ENCODE measurements at places on chromosomes 4 and X. TPM values are rescaled to one million over a fixed set of nuclear protein-coding genes. Genes with fewer than 3 reads are reported as not detected.

SSX3 gene
- total RNA-seq = not detected

XAGE2 gene
- total RNA-seq = not detected

PAGE4 gene
- total RNA-seq = not detected

IBSP gene
- total RNA-seq = not detected

NFKB1 gene
- total RNA-seq = 174 TPM

DDX53 gene
- not detected for total RNA-seq

GRIA2 gene
- total RNA-seq = not detected

MAGEA2 gene
- not detected for total RNA-seq

MMRN1 gene
- 0.04 TPM for total RNA-seq

DNA sequence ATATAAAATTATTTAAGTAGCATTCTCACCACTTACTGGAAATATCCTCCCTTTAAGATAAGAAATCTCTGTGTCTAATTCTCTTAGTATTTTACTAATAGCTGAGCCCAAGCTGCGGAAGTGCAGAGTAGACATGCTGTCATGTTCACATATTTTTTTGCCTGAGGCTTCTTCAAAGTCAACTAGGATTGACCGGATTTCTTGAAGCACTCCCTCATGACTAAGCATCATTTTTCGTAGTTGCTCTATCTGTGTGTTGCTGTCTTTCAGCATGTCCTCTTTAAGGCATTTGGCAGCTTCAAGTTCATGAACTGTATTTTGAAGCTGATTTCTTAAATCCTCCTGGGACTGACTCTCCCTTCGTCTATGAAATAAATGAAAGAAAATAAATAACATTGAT, 36.9 kb downstream of the CCDC158 start:
- DNase-seq = no peak

GRCh38 chrX:118062048-118062789, 54.4 kb downstream of the KLHL13 start:
- no peak for DNase-seq

GRCh38 chrX:149720021-149720689, 8.3 kb downstream of the MAGEA11 start:
- no peak for DNase-seq

GRCh38 chr4:101068115-101068514, 279.2 kb downstream of the PPP3CA start:
- DNase-seq = no peak

DNA sequence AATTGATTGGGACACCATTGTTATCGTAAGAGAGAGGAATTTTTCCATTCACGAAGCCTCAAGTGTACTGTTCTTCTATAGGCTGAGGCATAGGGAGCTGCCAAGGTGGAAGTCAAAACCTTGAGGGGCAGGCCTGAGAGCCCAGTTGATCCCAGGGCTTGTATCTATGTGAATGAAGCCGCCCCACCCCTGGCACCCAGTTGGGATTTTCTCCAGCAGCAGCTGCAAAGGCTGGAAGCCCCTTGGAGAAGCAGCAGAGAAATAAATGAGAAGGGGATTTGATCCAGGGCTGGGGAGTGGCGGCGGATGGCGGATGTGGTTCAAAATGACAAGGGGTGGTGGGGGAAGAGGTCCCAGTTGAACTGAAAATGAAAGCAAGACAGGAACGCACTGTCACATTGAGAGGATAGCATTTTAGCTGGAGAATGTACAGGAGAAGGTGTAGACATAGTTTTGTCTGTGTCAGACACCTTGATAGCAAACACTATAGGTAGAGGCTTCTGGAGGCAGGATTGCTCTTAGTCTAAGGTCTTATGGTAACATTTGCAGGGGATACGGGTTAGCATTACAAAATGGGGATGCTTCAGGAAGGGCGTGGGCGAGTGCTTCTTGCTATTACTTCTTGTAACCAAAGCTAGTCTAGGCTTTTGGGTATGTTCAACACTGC, 32.6 kb downstream of the DOCK11 start:
- peak; percentile 74 for DNase-seq

DNA sequence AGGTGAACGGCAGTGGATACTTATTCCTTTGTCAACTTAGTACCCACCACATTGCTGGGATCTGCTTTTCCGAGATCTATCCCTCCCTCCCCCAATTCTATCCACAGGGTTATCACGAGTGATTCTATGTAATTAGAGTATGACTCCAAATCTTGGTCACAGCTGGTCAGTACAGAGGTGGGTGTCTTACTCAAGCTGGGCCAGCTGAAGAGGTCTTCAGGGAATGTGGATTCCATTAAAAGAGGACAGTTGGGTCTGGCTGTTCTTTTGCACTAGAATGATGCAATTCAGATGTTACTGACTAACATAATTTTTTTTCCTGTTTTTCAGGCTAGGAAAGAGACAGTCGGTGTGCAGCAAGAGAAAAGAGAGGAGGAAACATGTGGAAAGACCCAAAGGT, 92.3 kb downstream of the HS3ST1 start:
- DNase-seq = no peak

GRCh38 chr4:74109116-74109869, 10.3 kb upstream of the CXCL2 start:
- DNase-seq = no peak

DNA sequence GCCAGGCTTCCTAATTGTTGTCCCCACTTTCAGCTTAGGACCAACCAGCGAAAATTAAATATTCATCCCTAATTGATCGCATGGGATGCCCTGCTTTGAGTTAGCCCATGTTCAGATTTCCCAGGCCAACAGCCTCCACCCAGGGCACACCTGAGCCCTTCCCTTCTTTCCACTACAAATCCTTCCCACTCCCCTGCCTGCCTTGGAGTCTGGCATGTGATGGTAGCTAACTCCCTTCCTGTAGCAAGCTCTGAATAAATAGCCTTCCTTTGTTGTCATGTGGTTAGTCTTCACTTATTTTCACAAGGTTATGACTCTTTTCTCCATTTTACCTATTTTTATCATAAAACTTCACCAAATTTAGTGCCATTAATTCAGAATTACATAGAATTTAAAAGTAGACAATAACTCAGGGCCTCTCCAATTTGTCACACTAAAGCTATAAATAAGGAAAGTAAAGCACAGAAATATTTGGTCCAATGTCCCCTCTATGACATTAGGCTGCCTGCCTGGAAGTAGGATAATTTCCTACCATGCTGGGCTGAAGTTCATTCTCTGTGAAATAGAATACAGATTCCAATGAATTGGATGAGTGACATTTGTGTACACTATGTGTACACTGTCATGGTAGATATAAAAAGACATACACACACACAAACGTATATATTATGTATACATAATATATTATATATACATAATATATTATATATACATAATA, 166.4 kb upstream of the CPEB2 start:
- DNase-seq = no peak

DNA sequence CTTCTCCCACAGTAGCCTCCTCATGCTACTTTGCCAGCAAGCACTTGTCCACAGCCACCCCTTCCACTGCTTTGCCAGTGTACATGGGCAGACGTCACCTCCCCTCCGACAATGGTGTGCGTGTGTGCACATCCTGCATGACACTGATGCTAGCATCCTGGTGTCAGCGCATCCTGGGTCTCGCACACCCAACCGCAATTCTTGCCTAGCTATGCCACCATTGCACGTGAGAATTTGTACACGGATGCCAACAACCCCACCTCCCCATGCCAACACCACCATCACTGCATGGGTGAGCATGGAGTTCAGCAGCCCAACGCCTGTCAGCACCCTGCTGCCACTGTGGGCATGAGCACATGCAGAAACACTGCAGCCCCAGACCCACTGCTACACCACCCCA, 550.0 kb downstream of the STPG2 start:
- DNase-seq = no peak

GRCh38 chr4:53987761-53988171, 76.6 kb downstream of the CHIC2 start:
- no peak for DNase-seq

DNA sequence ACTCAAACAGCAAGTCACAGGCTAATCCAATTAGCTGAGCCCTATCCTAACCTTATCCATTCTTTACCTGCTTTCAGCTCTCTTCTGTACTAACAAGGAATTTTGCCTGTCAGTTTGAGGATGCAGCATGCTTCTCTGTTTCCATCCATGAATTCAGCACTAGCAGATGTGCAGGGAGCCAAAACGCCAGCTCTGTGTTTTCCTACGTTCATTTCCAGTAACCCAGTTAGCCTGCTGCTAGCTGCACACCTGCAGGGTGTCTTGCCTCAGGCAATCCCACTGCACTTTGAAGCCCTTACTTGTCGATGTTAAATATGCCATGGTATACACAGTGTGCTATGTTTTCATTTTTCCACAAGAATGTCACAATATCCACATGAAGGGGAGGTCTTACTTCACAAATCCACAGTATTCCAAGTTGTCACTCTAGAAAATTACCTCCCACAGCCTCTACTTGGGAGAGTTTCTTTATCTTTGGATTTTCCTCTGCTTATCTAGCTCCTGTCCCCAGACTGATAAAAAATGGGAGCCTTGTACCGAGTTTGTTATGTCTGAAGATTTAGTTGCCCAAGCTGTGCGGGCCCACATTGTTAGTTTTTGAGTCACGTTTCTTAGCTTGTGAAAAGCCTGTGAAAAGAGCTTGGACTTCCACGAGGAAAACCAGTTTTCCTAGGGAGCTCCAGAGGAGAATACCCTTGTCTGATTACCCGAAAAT, 127.6 kb upstream of the HHIP start:
- no peak for DNase-seq

- DNase-seq = peak; percentile 68
Measured at GRCh38 chr4:145829629-145830395, 108.8 kb downstream of the ZNF827 start.

DNA sequence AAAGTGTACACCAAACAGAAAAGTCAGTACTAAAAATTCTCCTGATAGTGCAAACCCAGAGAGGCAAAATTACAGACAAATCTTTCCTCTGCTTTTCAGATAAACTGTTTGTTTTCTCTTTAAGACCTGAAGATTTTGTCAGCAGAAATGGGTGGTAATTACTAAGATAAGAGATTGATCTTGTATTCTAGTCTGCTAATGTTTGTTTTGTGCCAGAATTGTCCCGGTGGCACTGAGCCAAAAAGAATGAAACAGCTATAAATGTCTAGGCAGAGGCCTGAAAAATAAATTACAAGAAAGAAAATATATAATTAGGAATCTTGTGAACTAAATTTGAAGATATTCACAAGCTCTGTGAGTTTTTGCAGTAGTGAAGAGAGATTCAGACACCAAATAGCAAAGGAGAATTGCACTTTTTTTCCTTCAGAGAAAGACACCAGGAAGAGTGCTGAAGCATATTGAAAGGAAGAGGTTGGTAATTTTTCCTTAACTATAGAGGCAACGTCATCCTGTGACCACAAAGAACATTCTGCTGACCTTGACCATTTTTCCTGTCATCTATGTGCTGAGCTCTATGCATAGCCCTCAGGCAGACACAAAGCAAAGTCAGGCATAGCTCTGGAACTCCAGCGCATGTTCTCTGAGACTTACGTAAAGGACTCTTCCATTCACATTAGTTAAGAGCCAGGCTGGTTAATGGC, 314.5 kb upstream of the RASGEF1B start:
- DNase-seq = no peak

- no peak for DNase-seq
Measured at GRCh38 chrX:10648614-10649013, 28.2 kb upstream of the MID1 start.

GRCh38 chr4:70718811-70719604, 2.8 kb upstream of the RUFY3 start:
- no peak for DNase-seq

DNA sequence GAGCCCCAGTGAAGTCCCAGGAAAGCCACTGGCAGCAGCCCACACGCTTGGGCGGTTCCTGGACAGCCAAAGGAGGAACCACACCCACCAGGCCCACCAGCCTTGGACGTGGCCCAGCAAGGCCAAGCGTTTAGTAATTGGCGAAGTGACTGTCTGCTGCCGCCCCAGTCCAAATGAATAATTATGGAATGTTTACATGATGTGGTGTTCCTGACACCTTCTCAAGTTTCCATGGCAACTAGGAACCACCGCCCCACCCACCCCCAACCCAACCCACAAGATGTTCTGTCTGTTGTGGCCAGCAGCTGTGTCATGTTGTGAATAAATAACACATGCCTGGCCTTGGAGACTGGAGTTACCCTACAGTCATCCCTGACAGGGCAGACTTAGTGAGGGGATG, 22.3 kb downstream of the APLN start:
- DNase-seq = no peak

DNA sequence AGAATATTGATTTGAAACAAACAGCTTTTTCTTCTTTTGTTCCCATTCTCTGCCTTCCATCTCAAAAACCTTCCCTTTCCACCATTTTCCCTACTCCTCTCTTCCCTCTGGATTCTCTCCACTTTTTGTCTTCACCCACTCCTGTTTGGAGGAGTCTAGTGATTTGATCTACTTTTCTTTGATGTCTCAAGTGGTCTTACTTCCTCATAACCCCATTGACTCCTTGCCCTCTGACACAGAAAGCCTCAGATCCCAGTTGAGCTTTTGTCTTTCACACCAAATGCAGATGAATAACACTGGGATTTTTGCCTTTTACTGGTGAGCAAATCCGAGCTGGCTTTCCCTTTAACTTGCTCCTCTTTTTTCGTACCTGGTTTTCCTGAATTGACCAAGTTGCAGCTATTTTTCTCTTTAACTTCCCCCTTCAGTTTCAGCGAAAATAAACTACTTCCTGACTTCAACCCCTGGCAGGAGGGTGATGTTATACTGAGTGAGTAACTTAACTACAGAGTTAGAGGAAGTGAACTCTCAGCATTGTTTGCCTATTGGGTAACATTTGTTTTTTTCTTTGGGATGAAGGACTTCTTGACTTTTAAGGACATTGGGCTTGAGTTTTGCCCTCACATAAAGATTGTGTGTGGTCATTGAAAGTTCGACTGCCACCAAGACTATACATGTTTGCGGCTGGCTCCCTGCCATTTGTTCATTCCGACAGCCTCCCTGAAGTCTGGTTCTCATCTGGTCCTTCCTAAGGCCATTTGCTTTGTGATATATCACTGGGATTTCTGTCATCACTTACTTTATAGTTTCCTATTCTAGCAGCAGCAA, 392.8 kb upstream of the NR3C2 start:
- no peak for DNase-seq

DNA sequence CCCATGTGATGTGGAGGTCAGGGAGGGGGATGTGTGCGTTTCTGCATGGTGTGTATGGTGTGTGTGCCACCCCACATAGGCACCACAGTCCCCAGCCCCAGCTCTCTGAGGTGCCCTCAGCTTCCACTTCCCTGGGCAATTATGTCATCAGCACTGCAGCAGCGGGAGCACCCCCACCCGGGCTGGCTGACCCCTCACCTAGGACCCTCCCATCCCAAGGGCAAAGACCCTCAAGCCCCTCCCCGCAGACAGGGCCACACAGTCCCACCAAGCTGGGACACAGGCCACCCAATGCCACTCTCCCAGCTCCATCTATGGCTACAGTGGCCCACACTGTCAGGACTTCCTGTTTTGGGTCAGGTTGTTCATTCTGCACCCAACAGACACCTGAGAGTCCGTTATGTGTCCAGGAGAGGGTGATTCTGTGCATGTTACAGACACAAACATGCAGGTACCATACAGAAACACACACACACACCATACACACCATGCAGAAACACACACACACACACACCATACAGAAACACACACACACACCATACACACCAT, 75.2 kb downstream of the JAKMIP1 start:
- no peak for DNase-seq

DNA sequence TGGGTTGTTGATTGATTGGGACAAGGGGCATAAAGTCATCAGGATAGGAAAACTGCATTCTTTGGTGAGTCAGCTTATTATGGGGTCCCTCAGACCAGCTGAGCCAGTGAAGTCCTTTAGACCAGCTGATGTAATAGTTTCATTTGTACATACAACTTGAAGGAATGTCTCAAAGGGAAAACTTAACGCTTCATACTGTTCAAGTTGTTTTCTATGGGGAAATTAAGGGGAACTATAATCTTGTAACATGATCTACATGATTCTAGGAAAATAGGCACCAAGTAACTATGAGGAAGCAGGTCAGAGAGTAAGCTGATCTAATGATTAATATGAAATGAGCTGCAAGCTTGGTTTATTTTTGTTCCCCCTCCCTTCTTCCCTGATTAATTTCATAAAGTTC, 175.1 kb upstream of the GRID2 start:
- DNase-seq = no peak

Data from activated CD4-positive, alpha-beta T cell treated with anti-CD3 and anti-CD28 coated beads for 36 hours (primary cell).